NT2/D1 (cell line): ENCODE measurements at places on chromosomes 2 and 18.

DNA sequence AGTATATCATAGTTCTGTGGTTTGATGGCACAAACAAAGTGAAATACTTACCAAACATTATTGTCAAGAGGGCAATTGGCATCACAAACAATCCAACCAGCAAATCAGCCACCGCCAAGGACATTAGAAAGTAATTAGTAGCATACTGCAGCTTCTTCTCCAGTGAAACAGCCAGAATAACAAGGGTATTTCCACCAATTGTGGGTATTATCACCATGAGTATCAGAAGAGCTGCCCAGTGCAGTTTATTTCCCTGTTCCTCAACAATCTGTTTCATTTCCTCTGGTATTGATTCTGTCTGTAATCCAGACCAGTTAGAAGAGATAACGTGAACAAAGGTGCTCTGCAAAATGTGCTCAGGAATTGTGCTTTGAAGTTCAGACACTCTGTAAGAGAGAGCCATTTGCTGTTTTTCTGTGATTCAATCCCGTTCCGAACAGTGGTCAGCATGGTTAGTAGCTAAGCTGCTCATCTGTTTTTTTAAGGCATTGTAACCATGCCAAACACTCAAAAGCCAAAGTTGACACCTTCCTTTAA lies 1.4 kb downstream of the HTR2B start:
- no peak for DNase-seq

DNA sequence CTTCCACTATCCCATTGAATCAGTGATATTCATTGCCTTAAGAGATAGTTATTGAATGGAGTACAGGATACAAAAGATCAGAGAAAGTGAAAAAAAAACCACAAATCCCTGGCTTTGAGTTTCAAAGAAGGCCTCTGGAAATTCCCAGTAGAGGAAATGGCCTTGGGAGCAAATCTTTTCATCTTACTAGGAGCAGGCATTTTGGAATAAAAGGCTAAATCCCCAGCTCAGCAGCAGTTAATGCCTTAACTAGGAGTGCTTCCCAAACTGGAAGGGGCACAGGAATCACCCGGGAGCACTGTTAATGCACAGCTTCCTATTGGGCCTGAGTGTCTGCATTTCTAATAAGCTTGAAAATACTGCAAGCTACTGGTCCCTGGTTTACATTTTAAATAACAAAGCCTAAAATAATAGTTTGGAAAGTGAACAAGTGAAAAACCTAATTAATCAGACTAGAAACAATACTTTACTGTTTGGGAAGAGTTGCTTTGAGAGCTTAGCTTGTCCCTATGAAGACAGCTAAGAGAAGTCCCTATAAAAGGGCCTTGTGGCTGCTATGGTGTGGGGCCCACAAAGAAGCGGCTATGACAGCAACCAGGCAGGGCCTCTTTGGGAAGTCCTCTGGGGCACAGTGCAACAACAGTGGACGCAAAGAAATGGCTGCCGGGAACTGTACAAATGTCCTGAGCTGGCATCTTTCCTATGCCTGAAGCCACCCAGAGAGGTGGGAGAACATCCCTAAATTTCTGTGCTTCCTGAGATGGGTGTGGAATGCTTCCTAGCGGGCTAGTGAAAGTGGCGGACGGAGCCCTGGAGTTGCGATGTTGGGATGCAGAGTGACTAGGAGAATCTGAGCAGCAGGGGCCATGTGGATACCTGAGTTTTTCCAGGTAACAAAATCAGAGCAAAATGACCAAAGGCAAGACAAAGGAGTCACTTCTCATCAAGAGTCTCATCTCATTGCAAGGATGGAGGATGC lies 117.1 kb upstream of the KLHL14 start:
- DNase-seq: peak; percentile 54

DNA sequence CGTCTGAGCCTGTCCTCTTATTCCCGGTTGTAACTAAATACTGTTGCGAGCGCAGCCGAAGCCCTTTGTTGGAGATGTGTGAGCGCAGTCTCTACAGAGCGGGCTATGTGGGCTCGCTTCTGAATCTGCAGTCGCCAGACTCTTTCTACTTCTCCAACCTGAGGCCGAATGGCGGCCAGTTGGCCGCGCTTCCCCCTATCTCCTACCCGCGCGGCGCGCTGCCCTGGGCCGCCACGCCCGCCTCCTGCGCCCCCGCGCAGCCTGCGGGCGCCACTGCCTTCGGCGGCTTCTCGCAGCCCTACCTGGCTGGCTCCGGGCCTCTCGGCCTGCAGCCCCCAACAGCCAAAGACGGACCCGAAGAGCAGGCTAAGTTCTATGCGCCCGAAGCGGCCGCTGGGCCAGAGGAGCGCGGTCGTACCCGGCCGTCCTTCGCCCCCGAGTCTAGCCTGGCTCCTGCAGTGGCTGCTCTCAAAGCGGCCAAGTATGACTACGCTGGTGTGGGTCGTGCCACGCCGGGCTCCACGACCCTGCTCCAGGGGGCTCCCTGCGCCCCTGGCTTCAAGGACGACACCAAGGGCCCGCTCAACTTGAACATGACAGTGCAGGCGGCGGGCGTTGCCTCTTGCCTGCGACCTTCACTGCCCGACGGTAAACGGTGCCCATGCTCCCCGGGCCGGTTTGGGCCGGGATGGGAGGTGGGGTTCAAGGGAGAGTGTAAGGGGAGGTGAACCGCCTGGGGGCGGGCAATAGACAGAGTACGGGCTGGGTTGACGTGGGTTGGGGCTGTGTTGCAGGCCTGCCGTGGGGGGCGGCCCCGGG lies at the start of gene HOXD12:
HOXD12 (plus strand) TSS at position 68 of the 819 bp plus-strand sequence; CDS start at position 75, 7 bp downstream.
- DNase-seq: no peak

DNA sequence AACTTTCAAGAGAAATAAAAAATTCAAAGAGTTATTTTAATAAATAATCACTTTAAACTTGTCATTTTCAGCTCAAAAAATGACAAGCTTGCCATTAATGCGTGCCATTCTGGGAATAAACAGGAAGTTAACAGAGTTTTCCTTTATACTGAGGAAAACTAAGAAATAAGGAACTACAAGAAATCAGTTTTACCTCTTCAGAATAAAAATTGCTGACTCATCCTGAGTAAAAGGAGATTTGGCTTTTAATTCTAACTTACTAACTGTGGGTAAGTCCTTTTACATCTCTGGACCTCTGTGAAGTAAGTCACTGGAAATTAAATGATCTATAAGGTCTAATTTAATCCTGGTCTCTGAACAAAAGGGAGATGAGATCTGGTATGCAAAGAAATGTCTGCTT lies 16.1 kb downstream of the CEBPZ start:
- DNase-seq: no peak

- DNase-seq: no peak
These were observed 59.3 kb downstream of the NTSR2 start for GRCh38 chr2:11610624-11611242.

DNA sequence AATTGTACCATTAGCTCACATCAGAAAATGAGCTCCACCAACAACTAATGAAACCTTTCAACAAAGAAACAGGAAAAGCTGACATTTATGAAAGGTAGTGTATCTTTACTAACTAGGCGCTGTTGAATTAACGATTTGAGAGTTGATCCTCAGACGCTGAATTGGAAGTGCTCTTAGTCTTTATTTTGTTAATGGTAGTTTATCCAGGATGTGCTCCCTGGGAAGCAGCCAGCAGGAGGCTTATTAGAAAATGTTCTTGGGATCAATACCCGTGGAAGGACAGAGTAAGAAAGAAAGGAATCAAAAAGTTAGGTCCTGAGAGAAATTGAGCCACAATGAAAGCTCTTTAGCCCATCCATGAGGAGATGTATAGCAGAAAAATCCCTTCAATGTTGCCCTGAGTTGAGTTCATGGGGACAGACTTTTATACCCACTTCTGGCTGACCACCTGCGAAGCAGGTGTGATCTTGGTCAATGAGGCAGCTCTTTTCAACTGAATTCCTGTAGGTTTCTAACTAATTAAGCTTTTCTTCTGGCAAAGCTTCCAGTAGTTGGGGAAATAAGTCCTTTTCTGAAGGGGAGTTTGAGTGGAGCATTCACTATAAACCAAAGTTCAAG lies 492.6 kb upstream of the REG3G start:
- DNase-seq: no peak

GRCh38 chr2:237025090-237025865 lies 60.4 kb upstream of the COPS8 start:
- DNase-seq: no peak

DNA sequence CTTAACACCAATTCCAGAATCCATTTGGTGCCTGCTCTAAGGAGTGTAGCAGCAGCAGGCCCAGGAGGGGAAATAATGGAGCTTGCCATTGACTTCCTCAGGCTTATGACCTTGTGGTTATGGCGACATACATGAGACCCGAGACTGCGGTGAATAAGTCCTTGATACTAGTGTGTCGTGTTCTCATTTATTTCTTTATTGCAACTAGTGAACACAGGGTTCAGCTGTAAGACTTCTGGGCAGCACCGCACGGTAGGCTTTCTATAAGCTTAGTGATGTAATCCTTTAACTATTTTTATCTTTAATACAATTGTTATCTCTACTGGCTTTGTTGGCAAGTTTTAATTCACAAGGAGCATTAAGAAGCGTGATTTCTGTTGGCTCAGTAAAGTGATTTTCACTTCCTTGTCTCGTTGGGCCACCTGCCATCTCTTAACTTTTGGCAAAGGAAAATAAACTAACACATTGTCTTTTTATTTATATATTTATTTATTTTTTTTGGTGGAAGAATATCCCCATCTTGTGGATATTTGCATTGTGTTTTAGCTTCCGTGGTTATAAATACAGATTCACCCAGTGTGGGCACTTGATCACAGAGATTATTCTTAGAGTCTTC lies 139.8 kb downstream of the LTBP1 start:
- DNase-seq: no peak

DNA sequence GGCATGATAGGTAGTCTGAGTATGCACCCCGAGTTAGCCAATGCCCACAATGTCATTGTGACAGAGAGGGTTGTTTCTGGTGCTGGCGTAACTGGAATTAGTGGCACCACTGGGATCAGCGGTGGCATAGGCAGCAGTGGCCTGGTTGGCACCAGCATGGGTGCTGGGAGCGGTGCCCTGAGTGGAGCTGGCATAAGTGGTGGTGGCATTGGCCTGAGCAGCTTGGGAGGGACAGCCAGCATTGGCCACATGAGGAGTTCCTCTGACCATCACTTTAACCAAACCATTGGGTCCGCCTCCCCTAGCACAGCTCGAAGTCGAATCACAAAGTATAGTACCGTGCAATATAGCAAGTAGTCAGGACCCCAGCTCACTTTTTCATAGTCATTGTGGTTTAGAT lies 21.6 kb upstream of the DSG4 start:
- DNase-seq: no peak

DNA sequence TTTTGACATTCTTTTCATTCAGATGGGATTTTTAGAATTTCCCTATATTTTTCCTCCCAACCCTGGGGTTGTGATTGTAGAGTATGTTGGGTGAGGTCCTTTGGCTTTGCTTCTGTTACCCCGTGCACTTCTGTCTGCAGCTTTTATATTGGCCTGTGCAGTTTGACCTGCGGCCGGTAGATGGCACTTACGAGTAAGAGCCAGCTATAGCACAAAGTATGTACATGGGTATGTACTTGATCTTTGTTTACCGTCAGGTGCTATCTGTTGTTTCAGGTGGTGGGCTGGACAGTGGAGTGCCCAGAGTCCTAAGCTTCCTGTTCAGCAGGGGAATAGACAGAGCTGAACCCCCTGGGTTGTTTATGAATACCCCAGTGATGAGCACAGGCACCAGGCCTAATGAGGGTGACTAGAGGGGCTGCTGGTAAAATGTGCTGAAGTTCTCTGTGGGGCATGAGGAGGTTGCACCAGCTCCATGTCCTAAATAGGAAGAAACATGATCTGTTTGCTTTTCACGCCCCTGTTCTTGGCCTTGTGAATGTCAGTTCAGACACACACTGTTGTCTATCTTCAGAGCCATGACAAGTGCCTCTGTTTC lies 58.9 kb upstream of the THUMPD2 start:
- peak; percentile 36 for DNase-seq

- no peak for DNase-seq
These were observed 291.1 kb downstream of the MTX2 start for GRCh38 chr2:176560296-176560695.

- no peak for DNase-seq
These were observed 12.8 kb downstream of the TANK start for GRCh38 chr2:161172901-161173540.
